ENCODE measurements at places on chromosomes 6 and 20. TPM values are rescaled to one million over a fixed set of nuclear protein-coding genes. Genes with fewer than 3 reads are reported as not detected.

DNA sequence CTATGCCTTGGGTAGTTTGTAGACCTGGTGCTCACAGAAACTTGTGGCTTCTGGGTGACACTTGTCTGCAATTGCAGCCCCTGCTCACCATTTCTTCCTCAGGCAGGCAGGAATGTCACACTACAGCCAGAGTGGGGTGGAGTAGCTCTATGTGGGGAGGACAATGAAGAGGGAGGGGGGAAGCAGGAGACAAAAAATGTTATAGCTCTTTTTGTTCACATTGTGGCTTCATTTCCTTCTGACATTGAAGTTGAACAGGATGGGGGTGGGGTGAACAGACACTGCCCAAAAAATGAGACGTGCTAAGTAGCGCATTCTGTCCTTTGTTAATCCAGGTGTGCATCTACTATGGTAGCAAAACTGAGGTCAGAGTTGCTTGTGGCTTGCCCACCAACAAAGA lies at the start of gene THEMIS:
THEMIS (minus strand) TSS at position 124 of the 400 bp plus-strand sequence. CDS start 126 bp downstream, outside the sequence.
- no peak for DNase-seq

Gene LIN28B
- total RNA-seq = not detected

DNA sequence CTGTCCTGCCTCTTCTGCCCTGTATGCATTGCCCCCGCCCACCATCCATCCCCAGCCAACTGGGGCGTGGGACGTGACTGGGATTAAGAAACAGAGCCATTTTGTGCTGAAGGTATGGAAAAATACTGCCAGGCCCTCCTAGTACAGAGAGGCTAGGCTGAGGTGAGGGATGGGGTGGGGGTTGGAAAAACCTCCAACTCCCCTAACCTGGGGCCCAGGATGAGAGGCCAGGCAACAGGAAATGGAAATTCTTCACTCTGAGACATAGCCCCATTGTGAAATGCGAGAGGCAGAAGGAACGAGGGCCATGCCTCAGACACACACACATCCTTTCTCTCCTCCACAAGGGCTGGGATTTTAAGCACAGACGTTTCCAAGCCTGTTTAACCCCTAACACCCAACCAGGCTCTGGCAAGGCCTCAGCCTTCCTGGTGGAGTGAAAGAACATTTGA lies 19.9 kb downstream of the KCNK5 start:
- DNase-seq = no peak

GRCh38 chr6:13282393-13283069 lies 45.8 kb downstream of the TBC1D7 start:
- DNase-seq = no peak

DNA sequence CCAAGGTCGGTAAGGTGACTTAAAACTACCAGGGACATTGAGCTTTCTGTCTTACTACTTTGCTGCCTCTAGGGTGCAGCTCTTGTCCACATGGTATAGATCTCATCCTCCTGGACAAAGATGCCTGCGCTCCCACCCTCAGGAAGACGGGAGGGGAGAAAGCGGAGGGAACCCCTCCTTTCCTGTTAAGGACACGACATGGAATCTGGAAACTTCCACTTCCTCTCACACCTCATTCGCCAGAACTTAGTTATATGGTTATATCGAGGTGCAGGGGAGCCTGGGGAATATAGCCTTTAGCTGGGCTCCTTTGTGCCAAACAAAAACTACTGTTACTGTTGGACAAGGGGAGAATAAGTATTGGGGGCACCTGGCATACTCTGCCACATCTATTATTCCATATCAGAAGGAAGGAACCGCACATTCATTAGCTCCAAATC lies 224.3 kb upstream of the TSHZ2 start:
- DNase-seq = no peak

Gene SLC35F1
- total RNA-seq = 4.2 TPM

GRCh38 chr6:97347111-97347510 lies 64.1 kb upstream of the MMS22L start:
- DNase-seq = no peak

Gene TM9SF4
- 15.3 TPM for total RNA-seq

Gene SIRPB1
- total RNA-seq = 0.36 TPM

DNA sequence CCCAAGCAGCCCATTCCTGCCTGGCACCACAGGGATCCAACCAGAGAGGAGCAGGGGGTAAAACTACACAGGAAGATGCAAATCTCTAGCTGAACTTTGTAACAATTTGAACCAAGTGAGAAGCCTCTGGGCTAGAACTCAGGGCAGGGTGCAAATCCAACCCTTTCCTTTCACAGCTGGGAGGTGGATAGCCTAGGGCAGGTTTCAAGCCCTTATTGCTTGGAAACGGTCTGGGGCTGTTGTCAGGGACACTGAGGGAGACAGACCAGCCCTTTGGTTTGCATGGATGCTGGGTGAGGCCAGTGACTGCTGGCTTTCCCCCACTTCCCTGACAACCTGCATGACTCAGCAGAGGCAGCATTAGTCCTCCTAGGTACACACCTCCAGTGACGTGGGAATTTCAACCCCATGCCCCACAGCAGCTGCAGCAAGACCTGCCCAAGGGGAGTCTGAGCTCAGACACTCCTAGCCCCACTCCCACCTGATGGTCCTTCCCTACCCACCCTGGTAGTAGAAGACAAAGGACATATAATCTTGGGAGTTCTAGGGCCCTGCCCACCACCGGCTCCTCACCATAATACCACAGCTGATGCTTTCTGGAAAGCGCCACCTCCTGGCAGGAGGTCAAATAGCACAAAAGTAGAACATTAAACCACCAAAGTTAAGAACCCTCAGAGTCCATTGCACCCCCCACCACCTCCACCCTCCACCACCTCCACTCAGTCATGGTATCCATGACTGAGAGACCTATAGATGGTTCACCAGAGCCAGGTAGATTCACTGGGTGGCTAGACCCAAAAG lies 797.7 kb upstream of the MAN1A1 start:
- no peak for DNase-seq

Gene VGLL2
- not detected for total RNA-seq

GRCh38 chr20:36148439-36148838 lies 6.1 kb upstream of the EPB41L1 start:
- no peak for DNase-seq

GRCh38 chr6:137170266-137171052 lies 3.0 kb downstream of the IL22RA2 start:
- no peak for DNase-seq

DNA sequence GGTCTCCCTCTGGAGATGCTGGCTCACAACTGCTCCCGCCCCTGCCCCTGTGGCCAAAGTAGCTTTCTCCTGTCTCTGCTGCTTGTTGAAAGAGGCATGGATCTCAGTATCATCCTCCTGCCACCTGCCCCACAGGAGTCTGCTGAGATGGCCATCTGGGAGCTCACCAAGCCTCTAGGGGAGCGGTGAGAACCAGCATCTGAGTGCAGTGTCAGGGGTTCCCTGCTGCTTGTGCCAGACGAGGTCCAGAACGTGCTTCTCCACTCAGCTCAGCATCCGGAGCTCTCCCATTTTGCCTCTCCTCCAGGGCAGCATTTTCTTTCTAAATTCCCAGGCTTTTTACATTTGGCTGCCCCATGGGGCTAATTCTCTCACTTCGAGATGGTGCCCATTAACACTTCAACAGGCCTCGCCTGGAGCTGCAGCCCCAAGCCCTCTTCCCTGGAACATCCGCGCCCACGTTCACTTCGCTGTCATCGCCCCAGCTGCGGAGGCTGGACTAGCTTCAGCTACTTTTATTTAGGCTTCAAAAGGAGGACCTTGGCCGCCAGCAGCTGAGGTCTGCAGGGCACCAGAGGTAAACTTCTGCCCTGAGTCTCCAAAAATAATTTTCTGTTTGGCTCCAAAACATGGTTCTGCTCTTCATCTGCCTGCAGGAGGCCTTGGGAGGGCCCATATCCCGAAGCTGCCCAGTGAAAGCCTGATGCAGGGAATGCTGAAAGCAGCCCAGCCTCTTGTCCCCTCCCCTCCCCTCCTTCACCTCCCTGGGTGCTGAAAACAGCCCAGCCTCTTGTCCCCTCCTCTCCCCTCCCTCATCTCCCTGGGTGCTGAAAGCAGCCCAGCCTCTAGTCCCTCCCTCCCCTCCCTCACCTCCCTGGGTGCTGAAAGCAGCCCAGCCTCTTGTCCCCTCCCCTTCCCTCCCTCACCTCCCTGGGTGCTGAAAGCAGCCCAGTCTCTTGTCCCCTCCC lies 25.2 kb upstream of the MLN start:
- DNase-seq = peak; percentile 80

Gene ECT2L
- not detected for total RNA-seq

Gene OPN5
- not detected for total RNA-seq

GRCh38 chr20:45579184-45579583 lies at the start of gene WFDC8:
WFDC8 (minus strand) TSS chr20:45579284; CDS start chr20:45579247, 37 bp downstream.
- DNase-seq = no peak

Gene SLC44A4
- 8.0 TPM for total RNA-seq

DNA sequence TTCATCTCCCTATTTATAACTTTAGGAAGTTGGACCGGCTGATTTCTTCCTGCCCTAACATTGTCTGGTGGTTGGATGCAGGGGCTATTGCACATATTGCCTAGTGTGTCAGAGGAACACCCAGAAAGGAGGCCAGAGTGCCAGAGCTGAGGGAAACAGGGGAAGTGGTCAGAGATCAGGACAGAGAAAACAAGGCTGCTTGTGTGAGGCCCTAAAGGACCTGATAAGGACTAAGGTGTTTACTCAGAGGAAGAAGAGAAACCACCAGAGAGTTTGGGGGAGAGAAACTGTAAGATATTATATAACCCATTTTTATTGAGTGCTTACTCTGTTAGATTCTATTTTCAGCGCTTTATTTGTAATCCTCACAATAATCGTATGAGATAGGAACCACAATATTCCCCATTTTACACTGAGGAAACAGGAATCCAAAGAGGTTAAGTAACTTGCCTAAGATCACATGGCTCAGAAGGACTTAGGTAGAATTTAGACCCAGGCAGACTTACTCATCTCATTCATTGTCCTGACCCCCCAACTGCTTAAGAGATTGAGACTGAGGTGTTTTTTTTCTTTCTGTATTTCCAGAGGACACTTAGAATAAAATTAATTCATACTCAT lies 54.0 kb upstream of the REV3L start:
- DNase-seq = no peak

DNA sequence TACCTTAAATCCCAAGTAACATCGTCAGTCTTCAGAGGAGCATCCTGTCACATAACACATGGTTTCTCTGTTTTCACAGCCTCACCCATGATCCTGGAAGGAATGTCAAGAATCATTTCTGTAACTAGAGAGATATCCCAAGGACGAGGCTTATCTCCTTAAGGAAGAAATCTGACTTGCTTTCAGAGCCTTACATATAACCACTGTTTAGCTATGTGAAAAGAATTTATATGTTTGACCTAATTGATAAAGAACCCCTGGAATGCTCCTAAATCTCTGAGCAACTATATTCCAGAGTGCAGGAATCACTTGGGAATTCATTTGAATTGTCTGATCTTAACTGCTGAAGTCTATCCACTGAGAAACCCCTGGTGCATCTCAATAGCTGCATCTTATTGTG lies 243.1 kb downstream of the ALDH8A1 start:
- DNase-seq = no peak

DNA sequence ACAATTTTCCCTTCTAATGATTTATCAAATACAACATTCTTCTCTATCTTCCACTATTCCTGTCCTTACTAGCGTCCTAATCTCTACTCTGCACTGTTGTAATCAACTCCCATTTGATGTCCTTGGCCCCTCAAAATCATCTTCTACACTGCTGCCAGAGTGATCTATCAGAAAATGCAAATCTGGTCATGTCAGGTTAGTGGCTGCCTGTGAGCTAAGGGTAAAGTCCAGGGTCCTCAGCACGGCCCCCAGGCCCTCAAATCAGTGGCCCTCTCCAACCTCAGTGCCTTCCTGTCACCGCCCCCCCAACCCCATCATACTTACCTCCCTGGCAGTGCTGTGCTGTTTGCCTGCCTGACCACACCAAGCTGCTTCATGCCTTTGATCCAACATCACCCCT lies 3.8 kb downstream of the LYRM4 start:
- DNase-seq = no peak

DNA sequence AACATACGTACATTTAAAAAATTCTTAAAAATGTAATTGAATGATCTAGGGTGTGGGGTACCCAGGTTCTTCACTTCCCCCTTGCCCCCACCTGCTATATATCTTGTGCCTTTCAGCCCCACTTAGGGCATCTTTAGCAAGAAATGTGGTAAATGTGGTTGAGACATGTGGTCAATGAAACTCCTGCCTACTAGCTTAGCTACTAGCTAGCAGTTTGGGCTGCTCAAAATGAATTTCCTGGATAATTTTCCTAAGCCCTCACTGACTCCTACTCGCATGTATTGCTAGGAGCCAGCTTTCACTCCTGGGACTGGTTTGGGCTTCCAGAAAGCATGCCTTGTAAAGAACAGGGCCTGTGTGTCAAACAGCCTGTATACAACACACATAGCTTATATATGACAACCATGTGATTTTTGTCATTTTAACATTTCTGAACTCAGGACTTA lies 257.3 kb downstream of the ATXN1 start:
- DNase-seq = no peak

- no peak for DNase-seq
Observed at GRCh38 chr6:46129291-46129628, 529 bp upstream of the ENPP4 start.

GRCh38 chr20:62212299-62212698 lies 7.8 kb downstream of the HRH3 start:
- DNase-seq = no peak

All from sigmoid colon (tissue), 7 donors.